Hematopoietic multipotent progenitor cell (in vitro differentiated cells): ENCODE measurements at places on chromosomes 3 and 15.
A peak's percentile ranks its signal among the peaks of the same experiment; 100 is the strongest.

DNA sequence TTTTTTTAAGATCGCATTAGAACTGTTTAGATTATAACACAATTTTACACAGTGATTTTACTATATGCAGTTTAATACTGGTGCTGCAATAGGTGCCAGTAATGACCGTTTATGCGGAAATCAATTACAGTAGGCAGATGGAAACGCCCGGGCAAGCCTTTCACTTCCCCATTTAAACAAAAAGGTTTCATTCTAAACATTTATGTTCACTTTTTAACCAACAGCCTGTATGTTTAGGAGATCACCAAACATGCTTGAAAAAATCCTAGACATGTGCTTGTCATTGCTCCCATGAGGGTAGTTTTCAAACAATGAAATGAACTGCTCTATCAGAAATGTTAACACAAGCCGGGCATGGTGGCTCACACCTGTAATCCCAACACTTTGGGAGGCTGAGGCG is 2.7 kb downstream of the BNIP2 start:
- DNase-seq: no peak

- DNase-seq: no peak
These were observed 964 bp downstream of the SLC25A20 start for GRCh38 chr3:48897460-48898376.

DNA sequence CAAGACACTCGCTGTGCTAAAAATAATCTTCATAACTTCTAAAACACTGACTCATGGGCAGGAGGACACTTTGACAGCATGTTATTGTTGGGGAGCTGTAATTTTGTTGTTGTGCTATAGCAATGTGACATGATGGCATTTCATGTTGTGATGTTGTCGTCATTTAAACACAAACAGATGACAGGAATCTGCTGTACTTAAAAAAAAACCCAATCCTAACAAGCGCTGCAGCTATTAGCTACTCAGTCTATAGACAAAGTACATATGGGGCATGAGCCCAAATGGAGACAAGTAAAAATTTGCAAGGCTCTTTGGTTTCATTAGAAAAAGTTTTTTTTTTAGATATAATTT is 828 bp upstream of the ATOSA start:
- DNase-seq: no peak

DNA sequence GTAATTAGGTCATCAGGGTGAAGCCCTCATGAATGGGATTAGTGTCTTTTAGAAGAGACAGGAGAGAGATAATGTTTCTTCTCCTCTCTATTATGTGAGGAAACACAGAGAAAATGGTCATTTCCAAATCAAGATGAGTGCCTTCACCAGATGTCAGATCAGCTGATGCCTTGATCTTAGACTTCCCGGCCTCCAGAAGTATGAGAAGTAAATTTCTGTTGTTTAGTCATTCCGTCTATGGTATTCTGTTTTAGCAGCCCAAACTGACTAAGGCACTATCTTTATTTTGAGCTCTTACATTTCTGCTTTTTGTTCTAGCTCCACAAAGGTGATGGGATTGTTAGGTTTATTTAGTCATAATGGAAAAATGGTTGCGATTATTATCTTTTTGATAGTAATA is 273.2 kb upstream of the GADL1 start:
- DNase-seq: no peak

DNA sequence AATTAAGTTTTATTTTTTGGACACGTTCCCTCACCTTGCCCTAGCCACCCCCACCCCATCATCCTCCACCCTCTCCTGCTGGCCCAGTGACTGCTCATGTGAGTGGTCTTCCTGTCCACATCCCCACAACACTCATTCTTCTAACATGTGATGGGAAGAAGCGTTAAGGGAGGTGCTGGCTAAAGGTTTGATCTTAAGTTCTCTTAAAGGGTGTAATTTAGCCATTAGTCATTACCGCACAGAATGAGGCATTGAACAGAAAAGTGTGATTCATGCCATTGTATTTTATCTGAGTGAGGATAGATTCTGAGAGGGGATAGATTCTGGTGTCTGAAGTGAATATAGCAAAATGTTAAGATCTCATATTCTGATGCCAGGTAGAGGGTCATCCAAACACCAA is 272.9 kb upstream of the TPM1 start:
- DNase-seq: no peak

- peak; percentile 25 for DNase-seq
These were observed 95.6 kb downstream of the ECT2 start for GRCh38 chr3:172846103-172846561.

GRCh38 chr15:57019496-57020160 is 101.2 kb downstream of the TCF12 start:
- DNase-seq: no peak

DNA sequence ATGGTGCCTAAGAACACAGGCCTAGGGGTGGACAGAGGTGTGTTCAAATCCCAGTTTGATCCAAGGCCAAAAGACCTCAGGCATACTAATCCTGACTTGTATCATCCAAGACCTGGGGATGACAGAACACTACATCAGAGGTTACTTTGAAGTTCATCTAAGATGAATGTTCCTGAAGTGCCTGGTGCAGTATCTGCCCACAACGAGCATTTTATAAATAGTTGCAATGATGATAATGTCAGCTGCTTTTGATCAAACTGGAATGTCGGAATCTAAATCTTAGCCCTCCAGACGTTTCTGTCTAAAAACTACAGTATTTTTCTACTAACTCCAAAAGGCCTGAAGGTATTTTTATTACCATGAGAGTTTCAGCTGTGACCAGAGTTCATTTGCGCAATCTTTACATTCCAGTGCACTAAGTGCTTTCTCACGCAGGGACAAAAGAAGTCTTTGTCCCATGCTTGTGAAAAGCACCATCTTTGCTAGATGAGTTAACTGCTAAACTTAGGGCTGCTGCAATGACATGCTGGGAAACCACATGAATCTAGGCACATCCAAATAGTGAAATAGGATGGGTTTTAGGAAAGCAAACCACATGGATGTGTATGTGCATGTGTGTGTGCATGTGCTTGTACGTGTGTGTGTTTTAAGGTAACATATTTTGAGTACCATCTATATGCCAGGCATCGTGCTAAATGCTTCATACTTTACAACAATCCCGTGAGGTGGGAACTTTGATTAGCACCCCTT is 18.1 kb downstream of the ANXA2 start:
- DNase-seq: no peak

DNA sequence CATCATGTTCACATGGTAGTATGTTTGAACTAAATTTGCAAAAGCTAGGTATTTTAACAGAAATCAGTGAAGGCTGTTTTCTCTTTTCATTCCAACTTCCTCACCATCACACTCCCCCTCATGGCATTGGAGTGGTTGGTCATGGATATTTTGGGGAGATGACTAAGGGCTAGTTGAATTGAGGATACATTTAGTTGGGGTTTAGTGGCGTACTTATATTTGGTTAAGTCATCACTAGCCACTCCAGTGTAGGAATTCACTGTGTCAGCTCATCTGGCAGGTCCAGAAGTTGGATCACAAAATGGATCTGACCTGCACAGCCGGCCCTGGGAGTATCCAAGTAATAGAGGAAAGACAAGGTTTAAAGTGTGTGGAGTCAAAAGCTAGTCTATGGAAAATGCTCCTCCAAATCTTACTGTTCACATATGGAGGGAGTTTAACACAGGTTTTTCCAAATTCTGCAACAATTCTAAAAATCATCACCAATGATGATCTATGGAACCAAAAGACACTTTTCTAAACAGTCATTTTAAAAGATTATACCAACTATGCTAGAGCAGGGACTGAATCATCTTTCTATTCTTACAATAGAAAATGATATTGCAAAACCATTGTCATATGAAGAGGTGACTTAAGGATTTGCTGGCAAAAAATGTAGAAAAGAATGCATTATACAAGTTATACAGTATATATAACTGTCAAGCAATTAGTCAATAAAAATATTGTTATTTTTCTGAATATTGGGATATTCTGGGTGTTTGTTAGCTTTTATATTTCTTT is 247.8 kb upstream of the PEX5L start:
- DNase-seq: no peak

DNA sequence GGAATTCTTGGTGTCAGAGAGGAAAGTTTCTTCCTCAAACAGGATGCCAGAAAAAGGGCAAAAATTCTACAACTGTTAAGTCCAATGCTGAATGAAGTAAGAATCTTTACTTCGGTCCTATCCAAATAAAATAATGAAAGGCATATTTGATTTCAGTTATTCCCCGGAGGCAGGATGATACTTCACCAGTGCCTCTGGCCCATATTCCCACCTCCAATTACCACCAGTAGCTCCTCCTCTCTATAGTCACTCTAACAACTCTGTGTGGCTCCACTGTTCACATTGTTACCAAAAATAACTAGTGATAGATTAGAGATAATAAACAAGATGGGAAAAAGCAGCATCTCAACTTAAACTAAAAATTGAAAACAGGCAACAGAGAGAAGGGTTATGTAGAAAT is 20.7 kb downstream of the MAP1A start:
- DNase-seq: no peak

- DNase-seq: no peak
These were observed 36.3 kb upstream of the TSC22D2 start for GRCh38 chr3:150371741-150372254.

DNA sequence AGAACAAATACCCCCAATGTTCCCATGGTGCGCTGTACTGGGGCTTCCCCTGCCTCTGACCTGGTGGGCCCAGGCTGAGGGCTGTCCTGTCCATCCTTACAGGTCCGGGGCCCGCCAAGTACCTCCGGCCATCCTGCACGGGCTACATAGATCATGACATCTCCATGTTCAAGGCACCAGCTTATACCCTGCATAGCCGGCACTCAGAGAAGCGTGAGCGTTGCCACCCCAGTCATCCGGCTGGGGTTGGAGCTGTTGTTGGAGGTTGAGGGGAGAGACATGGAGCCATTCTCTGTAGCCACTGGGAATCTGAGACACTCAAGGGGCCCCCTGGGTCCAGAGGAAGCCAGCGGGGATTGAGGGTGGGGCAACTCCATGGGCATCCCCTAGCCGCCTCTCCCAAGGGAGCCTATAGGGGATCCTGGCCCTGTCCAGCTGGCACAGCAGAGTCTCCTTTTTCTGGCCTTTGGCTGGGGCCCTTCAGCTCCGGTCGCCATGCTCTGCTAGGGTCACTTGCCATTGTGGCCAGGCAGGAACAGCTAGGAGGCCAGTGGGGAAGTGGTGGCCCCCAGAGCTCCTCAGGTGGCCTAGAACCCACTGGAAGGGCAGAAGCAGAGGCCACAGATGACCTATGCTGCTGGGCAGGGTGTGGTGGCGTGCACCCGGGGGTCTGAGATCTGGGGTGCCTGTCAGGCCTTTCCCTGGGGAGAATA is 12.5 kb upstream of the CSPG4 start:
- no peak for DNase-seq

GRCh38 chr3:190012784-190013183 is 107.9 kb downstream of the P3H2 start:
- DNase-seq: no peak
